ENCODE measurements at places on chromosomes 11 and 22.

- no peak for DNase-seq
Measured at GRCh38 chr11:18193010-18193409, 20.4 kb downstream of the MRGPRX4 start.

- DNase-seq: peak; percentile 53
Measured at GRCh38 chr11:73426219-73426850, 50.1 kb downstream of the RELT start.

DNA sequence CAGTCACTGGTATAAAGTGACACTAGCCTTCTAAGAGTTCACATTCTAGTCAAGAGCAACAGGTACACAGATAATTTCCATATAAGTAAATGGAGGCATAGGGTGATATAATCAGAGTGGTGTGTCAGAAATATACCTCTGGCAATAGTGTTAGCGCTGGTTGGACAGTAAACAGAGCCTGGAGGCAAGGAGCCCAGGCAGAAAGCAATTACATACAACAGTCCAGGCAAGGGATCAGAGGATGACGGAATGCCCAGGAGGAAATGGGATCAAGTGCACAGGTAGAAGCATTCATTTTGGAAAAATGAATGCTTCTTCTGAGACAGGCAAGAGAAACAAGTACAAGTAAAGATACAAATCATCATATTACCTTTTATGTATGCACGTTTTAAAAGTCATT, 36.2 kb upstream of the MMP13 start:
- no peak for DNase-seq

DNA sequence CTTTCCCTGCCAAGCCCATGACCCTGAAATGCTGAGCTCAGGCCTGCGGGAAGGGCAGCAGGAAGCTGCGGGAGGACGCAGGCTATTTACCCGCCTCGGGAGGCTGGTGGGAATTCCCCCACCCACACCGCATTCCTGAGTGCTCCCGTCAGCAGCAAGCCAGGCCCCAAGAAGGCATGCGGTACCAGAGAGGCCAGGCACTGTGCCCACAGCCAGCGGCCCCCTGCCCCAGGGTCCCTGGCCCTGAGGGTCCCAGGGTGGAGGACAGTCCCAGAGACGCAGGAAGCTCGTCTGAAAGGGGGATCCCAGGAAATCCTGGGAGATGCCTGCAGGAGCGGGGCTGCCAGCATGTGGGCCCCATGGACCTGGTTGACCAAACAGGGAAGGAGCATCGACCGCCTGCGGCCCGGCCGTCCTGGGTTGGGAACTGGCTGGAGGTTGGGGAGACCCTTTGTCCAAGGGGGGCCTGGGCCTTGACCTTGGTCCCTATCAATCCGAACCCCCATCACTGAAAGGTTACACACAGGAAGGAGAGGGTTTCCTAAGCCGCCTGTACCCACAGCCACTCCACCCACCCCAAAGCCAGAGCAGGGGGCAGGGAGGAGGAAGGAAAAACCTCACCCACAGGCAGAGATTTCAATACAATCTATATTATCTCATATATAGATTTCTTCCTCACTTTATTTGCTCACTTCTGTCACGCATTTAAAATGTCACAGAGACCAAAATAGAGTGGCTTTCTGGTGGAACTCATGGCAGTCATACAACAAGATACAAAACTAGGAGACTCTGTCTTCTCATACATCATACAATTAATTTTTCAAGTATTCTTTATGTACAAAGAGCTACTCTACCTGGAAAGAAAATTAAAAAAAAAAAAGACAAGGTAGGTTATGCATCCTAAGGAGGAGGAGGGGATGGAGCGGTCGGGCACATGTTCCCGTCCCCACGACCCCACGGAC, 17.1 kb downstream of the MAFF start:
- peak; percentile 72 for DNase-seq

- no peak for DNase-seq
Measured at GRCh38 chr11:33534575-33534974, 166.1 kb downstream of the C11orf91 start.

GRCh38 chr11:37182031-37182430, 584.0 kb upstream of the RAG2 start:
- no peak for DNase-seq

GRCh38 chr22:50641696-50642607, 14.0 kb upstream of the ARSA start:
- peak; percentile 54 for DNase-seq

DNA sequence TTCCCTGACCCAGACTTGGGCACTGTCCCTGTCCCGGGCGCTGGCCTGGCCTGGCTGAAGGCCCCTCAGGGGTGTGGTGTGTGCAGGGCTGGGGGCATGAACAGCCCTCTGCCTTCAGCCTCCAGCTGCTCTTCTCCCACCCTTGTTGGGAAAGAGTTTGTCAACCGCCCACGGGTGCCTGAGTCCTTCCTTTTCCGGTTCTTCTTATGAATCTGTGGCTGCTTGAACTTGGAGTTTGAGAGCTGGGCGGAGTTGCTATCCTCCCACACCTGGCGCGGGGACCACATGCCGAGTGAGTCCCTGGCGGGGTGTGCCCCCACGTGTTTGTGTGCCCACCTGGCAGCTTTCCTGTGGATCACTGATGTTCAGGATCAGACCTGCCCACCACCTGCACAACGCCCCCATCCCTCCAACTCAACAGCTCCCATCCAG, 13.4 kb downstream of the NFAM1 start:
- no peak for DNase-seq
